NCI-H187 (cell line): ENCODE measurements at places on chromosomes 7 and 10.

DNA sequence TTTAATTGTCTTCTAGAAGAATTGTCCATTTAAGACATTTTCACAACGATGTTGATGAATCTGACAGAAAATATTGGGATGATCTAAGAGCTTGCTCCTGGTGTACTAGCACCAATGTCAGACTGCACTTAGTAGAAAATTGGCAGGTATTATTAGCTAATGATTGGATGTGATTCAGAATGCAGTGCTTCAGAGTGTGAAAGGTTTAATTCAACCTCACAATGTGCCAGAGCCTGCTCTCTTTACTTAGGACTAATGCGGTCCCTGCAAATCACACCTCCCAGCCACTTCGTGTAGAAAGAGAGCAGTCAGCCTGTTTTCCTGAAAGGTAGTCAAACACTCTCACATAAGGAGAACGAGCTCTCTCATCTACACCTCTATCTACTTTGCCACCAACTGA, 197.5 kb downstream of the ZNF438 start:
- no peak for DNase-seq

GRCh38 chr10:96165726-96166125, 35.6 kb downstream of the ZNF518A start:
- no peak for DNase-seq

GRCh38 chr7:113083816-113084495, 2.7 kb downstream of the GPR85 start:
- DNase-seq: no peak

- no peak for DNase-seq
Observed at GRCh38 chr7:33044401-33044718, 18.2 kb downstream of the NT5C3A start.
